G401 (cell line): ENCODE measurements at places on chromosomes 4 and X.

GRCh38 chrX:72316408-72317110 lies 10.8 kb upstream of the CITED1 start:
- DNase-seq: no peak

GRCh38 chr4:20773144-20773997 lies 73.1 kb downstream of the PACRGL start:
- peak; percentile 81 for DNase-seq

GRCh38 chr4:94298725-94299252 lies 43.8 kb downstream of the HPGDS start:
- DNase-seq: no peak

DNA sequence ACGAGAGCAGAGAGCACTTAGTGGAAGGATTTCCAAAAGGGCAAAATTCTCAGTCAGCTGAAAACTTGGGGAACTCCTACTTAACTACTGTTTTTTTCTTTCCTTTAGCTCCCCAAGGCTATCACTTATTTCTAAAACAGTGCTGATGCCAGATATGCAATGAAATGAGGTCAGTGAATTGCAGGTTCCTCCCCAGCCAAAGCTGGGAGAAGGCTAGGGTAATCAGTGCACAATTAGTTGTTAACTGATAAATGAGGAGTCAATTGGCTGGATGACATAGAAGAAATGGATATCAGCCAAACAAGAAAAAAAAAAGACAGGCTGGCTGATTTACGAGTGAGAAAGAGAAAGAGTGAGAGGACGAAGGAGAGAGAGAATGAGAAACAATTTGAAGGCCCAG lies 195.6 kb downstream of the GPC3 start:
- no peak for DNase-seq

- no peak for DNase-seq
Observed at GRCh38 chr4:2507855-2508254, 28.6 kb upstream of the FAM193A start.

GRCh38 chr4:37994569-37994968 lies 34.4 kb downstream of the PTTG2 start:
- no peak for DNase-seq

- no peak for DNase-seq
Observed at GRCh38 chrX:10932842-10933440, 178.2 kb upstream of the HCCS start.

- DNase-seq: no peak
Observed at GRCh38 chr4:70829492-70829891, 10.2 kb downstream of the GRSF1 start.

DNA sequence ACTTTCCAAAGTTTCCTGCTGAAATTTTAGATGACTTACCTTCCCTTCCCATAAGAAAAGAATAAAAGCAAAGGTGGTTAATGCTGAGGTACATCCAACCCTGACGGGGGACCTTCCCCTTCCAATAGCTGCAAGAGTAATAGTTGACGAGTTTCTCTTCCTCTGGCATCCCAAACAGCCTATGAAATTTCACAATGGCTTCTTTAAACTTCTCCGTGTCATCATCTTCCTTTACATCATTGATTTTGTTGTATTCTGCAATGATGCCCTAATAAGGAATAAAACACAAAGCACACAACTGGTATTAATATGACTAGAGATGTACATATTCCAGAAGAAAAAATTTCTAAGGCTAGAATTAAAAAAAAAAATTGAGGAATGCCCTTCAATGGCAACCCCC lies 76.6 kb downstream of the TBC1D9 start:
- DNase-seq: no peak

- no peak for DNase-seq
Observed at GRCh38 chr4:38466401-38466800, 197.6 kb upstream of the KLF3 start.

- DNase-seq: no peak
Observed at GRCh38 chr4:99301376-99302164, 10.8 kb upstream of the ADH1A start.
